NCI-H2107 (cell line): ENCODE measurements at places on chromosomes 13 and 19.

DNA sequence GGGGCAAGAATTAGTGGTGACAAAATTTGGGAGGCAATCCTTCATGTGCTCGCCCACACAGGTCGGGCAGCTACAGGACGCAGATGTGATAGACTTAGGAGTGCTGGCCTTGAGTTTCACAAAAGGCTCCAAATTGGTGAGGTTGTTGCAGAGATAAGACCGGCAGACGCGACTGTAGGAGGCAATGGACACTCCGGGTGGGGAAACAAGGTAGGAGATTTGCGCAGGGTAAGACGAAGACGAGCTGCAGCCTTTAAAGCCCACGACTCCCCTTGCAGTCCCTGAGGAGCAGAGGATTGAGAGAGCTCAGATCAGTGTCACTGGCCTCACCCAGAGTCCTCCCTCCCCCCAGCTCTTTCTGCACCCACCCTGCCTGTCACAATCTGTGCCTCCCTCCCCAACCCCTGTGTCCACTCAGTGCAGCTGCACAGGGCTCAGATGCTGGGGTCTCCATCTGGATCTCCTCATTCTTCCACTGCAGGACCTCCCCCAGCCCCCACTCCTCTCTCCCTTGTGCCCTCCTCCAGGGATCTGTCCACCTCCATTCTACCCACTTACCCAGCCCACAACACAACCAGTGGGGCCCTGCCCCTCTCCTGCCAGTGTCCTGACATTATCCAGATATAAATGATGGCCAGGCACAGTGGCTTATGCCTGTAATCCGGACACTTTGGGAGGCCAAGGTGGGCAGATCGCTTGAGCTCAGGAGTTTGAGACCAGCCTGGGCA lies 6.3 kb downstream of the LYPD4 start:
- no peak for DNase-seq

GRCh38 chr19:50739132-50739913 lies 16.2 kb downstream of the CLEC11A start:
- DNase-seq = no peak

DNA sequence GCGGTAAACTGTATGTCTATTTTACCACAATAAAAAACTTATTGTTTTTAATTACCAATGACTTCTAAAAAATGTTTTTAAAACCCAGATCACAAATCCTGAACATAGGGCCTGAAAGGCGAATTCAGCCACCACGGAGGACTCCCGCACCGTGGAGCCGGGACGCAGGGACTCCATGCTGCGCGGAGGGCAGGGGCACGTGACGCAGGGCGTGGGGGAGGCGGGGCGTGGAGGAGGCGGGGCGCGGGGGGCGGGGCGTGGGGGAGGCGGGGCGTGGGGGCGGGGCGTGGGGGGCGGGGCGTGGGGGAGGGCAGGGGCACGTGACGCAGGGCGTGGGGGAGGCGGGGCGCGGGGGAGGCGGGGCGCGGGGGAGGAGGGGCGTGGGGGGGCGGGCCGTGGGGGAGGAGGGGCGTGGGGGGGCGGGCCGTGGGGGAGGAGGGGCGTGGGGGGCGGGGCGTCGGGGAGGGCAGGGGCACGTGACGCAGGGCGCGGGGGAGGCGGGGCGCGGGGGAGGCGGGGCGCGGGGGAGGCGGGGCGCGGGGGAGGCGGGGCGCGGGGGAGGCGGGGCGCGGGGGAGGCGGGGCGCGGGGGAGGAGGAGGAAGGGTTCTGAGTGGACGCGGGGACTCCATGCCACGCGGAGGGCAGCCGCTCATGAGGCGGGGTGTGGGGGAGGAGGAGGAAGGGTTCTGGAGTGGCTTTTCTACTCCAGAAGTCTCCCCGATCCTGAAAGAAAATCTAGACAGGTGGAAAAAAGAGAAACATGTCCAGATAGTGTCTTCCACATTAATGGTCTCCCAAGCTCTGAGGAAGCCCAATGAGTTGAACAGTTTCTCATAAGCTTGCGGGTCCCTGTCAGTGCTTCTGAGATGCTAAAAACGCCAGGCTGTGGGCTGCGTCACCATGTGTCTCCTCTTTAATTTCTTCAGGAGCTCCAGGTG lies 4.4 kb upstream of the PROZ start:
- peak; percentile 20 for DNase-seq

DNA sequence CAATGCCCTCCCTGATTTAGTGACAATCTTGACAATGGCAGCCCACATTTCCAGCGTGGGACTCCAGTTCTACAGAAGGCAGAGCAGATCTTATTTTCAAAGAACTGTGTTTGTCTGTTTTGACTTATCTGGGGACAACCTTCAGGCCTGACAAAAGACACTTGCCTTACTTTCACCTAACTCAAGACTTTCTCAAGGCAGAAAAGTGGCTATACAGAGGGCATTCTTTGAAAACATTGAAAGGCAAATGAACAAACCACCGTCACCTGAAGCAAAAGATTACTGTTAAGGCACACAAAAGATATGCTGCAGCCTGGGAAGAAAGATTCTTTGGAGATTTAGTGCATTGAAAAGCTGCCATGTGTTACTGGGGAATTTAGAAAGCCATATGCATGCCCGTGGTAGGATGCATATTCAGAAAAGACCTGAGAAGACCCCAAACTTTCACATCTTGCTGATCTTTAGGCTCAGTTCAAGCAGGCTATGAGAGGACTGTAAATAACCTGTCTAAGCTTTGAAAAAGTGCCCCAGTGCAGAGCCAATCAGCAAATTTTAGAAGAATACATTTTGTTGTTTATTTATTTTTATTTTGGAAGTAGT lies 82.8 kb downstream of the TSC22D1 start:
- no peak for DNase-seq

GRCh38 chr13:66492479-66492878 lies 737.7 kb downstream of the PCDH9 start:
- no peak for DNase-seq

DNA sequence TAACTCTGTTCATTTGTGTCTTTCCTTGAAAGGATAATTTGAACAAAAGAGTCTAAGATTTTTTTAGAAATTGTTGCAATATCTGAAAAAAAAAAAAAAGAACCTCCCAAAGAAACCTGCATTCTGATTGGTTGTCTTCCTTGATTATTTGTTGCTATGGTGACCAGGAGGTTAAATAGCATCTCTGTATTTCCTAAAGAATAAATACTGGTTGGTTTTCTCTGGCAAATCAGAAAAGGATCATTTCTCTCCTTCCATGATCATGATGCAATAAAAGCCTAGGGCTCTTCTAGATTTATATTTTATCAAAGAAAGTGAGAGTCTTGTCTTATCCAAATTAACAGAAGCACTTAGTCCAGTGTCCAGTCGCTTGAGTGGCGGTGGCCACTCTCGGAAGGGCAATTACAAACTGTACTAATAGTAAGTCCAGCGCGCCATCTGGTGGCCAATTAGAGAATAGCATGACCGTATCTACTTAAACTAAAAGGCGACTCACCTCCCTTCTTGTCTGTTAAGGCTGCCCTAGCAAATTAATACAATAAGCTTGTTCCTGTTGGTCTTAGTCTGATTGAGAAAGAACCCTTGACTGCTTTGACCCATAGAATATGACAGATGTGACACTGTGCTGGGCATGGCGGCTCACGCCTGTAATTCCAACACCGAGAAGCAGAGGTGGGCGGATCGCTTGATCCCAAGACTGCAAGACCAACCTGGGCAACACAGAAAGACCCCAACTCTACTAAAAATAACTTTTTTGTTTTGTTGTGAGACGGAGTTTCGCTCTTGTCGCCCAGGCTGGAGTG lies 47.0 kb upstream of the PNMA8B start:
- DNase-seq = peak; percentile 67

- no peak for DNase-seq
These were observed 10.9 kb upstream of the TEKTIP1 start for GRCh38 chr19:3528080-3528479.

DNA sequence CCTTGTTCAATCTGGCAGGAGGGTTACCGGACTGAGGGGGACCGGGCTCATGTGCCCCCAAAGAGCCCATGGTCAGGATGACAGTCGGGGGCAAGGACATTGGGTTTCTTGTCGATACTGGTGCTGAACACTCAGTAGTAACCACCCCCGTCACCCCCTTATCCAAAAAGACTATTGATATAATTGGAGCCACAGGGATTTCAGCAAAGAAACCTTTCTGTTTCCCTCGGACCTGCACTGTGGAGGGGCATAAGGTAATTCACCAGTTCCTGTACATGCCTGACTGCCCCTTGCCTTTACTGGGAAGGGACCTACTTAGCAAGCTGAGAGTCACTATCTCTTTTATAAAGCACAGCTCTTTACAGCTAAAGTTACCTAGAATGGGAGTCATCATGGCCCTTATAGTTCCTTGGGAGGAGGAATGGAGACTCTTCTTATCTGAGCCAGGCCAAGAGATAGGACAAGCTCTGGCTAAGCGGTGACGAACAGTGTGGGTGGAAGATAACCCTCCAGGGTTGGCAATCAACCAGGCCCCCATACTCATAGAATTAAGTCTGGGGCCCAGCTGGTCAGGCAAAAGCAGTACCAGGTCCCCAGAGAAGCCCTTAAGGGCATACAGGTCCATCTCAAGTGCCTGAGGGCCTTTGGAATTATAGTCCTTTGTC lies 603.7 kb downstream of the UQCRFS1 start:
- DNase-seq = no peak

DNA sequence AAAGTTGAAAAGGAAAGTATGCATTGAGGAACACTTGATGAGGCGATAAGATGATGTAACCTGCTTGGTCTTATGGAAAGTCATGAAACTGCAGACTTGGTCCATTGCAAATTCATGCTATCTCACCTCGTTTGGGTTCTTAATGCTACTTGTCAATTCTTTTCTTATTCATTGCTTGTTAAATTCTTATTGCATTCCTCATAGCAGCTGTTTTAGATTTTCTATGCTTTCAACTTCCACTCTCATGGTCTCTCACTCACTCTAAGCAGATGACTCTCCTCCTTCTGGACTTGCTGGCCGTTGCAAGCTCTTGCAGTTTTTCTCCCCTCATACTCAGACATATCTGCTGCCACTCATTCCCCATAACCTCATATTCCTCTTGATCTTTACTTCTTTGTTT lies 67.8 kb upstream of the CSNK1A1L start:
- DNase-seq = no peak

- DNase-seq = no peak
These were observed 12.3 kb upstream of the ZBTB32 start for GRCh38 chr19:35692010-35692409.

DNA sequence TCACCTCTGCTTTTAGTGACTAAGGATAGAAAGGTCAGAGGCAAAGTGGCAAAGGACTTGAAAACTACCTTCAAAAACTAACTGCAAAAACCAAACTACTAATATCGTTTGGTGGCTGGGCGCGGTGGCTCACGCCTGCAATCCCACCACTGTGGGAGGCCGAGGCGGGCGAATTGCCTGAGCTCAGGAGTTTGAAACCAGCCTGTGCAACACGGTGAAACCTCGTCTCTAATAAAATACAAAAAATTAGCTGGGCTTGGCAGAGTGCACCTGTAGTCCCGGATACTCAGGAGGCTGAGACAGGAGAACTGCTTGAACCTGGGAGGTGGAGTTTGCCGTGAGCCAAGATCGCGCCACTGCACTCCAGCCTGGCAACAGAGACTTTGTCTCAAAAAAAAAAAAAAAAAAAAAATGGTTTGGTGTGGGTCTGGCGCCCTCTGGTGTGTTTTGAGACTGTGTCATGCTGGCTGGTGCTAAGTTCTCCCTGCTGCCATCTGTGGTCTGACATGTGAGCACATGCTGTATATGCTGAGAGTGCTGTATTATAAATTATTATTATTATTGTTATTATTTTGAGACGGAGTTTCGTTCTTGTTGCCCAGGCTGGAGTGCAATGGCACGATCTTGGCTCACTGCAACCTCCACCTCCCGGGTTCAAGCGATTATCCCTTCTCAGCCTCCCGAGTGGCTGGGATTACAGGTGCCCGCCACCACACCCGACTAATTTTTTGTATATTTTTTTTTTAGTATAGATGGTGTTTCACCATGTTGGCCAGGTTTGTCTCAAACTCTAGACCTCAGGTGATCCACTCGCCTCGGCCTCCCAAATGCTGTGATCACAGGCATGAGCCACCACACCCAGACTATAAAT lies 36.0 kb upstream of the RNF17 start:
- peak; percentile 43 for DNase-seq

GRCh38 chr13:103466761-103467160 lies 400.5 kb upstream of the SLC10A2 start:
- no peak for DNase-seq

DNA sequence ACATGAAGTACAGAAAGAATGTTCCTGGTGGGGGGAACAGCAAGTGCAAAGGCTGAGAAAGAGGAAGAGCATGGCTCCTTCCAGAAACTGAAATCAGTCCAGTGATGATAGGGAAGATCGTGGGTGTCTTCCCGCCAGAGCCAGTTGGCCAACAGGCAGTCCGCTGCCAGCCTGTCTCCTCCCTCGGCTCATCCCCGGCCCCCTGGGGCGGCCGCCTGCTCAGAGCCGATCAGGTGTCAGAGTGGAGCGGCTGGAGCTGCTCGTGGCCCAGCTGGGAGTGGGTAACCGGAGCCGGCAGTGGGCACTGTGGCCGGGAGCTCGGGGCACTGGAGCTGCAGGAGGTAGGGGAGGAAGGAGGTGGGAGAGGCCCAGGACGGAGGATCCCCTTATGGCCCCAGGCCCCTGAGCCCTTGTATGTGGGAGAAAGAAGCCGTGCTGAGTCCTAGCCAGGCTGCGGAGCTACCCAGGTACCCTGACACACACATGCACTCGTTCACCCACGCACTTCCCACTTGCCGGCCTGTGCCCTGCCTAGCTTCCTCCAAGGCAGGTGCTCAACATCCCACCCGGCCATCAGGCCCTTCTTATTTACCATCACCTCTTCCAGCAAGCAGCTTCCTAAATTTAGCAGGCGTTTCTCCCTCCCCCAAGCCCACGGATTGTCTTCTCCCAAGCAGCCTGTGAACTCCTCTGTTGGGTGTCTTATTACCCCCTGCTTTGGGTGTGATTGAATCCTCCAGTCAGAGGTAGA lies 1.7 kb downstream of the ANKRD24 start:
- peak; percentile 85 for DNase-seq

- no peak for DNase-seq
These were observed at the start of gene CILP2 for GRCh38 chr19:19538061-19538784. TSS of gene CILP2 (plus strand) at chr19:19538265. CDS start at chr19:19538350, 85 bp downstream.

DNA sequence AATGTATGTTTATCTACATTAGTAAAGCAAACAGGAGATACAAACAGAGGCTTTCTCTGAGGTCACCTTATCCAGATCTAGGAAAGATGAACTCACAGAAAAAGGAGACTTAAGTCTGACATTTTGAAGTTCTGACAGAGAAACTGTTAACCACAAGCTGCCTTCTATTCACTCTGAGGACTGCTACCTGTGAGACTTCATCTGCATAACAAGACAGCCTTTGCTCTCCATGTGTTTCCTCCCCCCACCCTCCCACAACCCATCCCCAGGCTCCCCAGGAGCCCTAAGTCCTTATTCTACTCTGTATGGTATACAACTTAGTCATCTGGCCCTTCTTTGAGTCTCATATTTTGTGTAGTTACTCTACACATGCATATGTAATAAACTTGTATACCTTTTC lies 699.0 kb downstream of the FGF9 start:
- DNase-seq = no peak

GRCh38 chr13:101757446-101758039 lies 305.1 kb downstream of the ITGBL1 start:
- peak; percentile 9 for DNase-seq
